AG04450 (cell line): ENCODE measurements at places on chromosomes 12 and 14.
A peak's percentile ranks its signal among the peaks of the same experiment; 100 is the strongest.

- no peak for DNase-seq
These were observed 1.7 kb upstream of the PAPLN start for GRCh38 chr14:73235531-73236155.

GRCh38 chr12:108618079-108618952 lies 15.4 kb downstream of the SELPLG start:
- DNase-seq: peak; percentile 72

DNA sequence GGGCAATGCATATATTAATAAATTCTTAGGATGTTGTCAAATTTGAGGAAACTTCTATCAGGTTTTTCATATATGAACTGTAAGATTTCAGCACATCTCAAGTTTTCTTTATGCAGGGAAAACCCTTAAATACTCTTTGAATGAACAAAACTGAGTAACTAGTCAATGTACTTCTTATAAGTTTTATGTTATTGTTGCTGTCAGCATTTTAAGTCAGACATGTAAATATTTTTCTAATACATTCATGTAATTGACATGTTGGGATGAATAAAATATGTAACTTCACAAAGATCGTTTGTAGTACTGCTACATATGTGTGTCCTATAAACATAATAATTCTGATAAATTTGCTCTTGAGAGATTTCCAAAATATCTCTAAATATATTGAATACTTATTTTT lies 109.6 kb downstream of the BMP4 start:
- no peak for DNase-seq

GRCh38 chr14:102666635-102667034 lies 74.2 kb downstream of the RCOR1 start:
- DNase-seq: no peak

GRCh38 chr12:55908726-55909512 lies 18.8 kb downstream of the PYM1 start:
- DNase-seq: no peak

GRCh38 chr12:108778053-108778452 lies 46.7 kb upstream of the CORO1C start:
- DNase-seq: no peak

DNA sequence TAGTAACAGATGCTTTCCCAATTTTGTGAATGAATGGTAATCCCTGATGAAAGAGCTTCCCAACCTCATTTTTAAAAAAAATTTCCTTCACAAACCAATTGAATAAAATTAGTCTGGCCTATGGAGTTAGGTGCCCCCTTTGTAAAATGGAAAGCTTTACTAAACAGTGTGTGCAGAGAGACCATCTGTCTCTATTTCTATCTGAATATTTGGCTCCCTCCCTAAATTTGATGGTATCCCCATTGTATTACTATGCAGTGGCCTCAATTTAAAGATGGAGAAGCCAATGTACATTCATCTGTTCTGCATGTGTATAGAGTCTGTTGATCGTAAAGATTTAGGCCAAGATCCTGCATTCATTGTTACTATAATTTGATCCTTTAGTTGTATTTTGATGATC lies 397.7 kb upstream of the RGS6 start:
- no peak for DNase-seq

- no peak for DNase-seq
These were observed 13.1 kb downstream of the TEDC1 start for GRCh38 chr14:105503935-105504692.

- no peak for DNase-seq
These were observed 335.5 kb downstream of the KCNH5 start for GRCh38 chr14:62709773-62710172.

DNA sequence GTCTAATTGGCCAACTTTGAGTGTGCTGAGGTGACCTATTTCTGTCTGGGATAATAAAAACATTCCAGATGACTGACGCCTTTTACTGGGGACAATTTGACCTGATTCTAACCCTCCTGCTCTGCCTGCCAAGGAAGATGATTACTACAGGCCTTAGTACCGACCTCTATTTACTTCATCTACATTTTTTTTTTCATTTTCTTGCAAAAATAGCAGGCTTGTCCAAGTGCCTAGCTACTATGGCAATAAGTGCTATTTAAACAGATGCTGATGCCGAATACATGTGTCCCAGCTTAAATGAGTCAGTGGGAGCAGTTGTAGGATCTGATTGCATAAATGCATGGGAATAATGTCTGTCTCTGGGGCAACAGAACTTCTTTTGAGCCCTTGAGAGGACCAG lies 254.3 kb downstream of the RGS6 start:
- DNase-seq: no peak

DNA sequence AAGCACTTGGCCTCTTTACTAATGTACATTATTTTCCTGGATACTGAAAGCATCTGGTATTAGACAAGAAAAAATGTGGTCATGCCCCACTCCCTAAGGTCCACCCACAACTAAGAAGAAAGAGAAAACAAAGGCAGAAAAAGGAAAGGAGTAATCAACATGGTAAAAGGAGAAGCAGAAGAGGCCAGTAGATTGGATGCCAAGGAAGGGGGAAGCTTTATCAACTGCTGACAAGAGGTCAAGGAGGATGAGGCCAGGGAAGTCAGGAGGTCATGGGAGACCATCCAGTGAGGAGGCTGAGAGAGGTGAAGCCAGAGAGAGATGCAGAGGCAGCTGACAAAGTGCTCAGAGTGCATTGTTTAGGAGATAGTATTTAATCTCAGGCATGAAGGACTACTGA lies 383.5 kb downstream of the ZFP36L1 start:
- DNase-seq: no peak

- DNase-seq: no peak
These were observed 19.6 kb downstream of the TNFAIP2 start for GRCh38 chr14:103142721-103143302.
